GM06990 (cell line): ENCODE measurements at places on chromosomes 2 and 18.

- no peak for DNase-seq
These were observed 58.7 kb downstream of the ASXL2 start for GRCh38 chr2:25819597-25820039.

- DNase-seq, result no peak
These were observed 109.2 kb downstream of the MREG start for GRCh38 chr2:215904101-215904500.

GRCh38 chr2:59899692-59900091 lies 653.8 kb downstream of the BCL11A start:
- DNase-seq, result no peak

- DNase-seq, result no peak
These were observed 39.1 kb upstream of the FAM136A start for GRCh38 chr2:70340761-70341476.

- DNase-seq, result no peak
These were observed 75.6 kb downstream of the C1QL2 start for GRCh38 chr2:119082821-119083400.

- no peak for DNase-seq
These were observed 30.1 kb downstream of the SOX11 start for GRCh38 chr2:5722236-5722635.

DNA sequence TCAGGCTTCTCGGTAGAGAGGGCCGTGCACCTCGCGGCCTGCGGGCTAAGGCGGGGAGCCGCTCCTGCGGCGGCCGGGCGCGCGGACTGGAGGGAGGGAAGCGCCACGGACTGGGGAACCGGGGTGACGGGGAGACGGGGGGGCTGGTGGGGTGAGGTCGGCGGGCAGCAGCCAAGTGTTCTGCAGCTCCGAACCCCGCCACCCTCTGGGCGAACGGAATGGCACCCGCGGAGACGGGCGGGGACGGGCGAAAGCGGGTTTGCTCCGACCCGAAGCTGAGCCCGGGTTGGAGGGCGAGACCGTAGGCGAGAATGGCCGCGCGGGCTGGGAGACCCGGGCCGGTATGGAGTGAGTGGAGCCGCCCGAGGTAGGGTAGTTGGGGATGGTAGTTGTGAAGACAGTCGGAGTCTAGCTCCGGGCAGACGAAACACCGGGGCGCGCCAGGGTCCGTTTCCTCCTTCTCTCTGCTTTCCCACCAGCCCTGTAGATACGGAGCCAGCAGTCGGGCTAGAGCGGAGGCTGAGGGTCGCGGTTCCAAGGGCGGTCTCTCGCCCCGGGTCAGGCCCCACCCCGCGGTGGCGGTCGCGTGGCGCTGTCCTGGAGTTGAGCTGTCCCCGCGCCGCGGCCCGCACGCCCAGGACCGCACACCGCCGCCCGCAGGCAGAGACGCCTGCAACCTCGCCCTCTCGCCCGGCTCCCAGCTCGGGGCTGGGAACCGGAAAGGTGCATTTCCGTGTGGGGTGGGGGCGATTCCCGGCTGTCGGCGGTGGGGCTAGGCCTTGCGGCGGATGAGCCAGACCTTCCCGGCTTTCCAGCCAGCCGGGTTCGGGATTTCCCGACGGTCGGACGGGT lies 160.3 kb upstream of the SIX2 start:
- DNase-seq, result peak; percentile 17

GRCh38 chr2:130981667-130982066 lies 111.6 kb downstream of the FAM168B start:
- DNase-seq, result no peak

DNA sequence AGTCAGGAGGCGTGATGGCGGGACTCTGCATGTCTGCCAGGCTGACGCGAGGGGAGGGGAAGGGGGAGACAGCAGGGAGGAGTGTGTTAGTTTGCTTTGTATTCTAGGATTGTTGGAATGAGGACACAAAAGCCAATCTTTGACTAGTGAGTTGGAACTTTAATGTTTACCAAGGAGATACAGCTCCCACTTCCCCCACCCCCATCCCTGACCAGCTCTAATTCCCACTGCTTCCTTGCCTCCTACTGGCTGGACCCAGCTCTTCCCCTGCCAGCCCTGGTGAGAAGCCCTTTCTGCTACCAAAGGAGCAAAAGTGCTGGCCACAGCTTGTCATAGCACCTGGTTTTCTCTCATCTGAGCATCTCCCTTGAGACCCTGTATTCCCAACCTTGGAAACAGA lies 84.5 kb downstream of the CELF4 start:
- no peak for DNase-seq

DNA sequence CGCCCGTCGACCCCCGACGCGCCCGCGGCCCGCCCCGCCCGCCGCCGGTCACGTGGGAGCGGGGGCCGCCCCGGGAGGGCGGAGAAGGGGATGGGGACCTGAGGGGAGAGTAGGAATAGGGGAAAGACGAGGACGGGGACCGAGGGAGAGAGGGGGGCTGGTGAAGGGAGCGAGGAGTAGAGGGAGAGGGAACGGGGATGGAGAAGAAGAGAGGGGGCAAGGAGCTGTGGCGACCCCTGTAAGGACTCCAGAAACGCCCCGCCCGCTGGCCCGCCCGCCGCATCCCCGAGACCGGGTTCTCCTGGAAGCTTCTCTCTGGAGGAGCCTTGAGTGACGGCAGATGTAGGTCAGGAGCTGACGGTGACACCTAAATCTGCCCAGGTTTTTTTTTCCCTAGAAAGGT lies 615 bp downstream of the ADNP2 start:
- peak; percentile 50 for DNase-seq

GRCh38 chr2:21277068-21278056 lies 153.6 kb downstream of the TDRD15 start:
- DNase-seq, result no peak

GRCh38 chr2:156430980-156431358 lies 5.2 kb upstream of the GPD2 start:
- peak; percentile 36 for DNase-seq
